Esophagus muscularis mucosa (tissue), 4 donors: ENCODE measurements at places on chromosomes 5 and 9. TPM values are rescaled to one million over a fixed set of nuclear protein-coding genes. Genes with fewer than 3 reads are reported as not detected.

Gene DMGDH
- 4.2 TPM for total RNA-seq

Gene TAF1L
- total RNA-seq = not detected

Gene GABRA1
- not detected for total RNA-seq

Gene SPACA9
- 3.3 TPM for total RNA-seq

Gene C5orf58
- not detected for total RNA-seq

Gene PCDHB12
- 4.3 TPM for total RNA-seq
